Stimulated activated CD8-positive, alpha-beta memory T cell treated with anti-CD3 and anti-CD28 coated beads, Interleukin-15, amount 100 ng/mL, for 48 hours (primary cell): ENCODE measurements at places on chromosomes 1 and 21.
A peak's percentile ranks its signal among the peaks of the same experiment; 100 is the strongest.

GRCh38 chr1:87330057-87330884 is 1.6 kb downstream of the LMO4 start:
- no peak for DNase-seq

GRCh38 chr21:34818662-34819158 is 149.9 kb downstream of the CLIC6 start:
- DNase-seq, result no peak

DNA sequence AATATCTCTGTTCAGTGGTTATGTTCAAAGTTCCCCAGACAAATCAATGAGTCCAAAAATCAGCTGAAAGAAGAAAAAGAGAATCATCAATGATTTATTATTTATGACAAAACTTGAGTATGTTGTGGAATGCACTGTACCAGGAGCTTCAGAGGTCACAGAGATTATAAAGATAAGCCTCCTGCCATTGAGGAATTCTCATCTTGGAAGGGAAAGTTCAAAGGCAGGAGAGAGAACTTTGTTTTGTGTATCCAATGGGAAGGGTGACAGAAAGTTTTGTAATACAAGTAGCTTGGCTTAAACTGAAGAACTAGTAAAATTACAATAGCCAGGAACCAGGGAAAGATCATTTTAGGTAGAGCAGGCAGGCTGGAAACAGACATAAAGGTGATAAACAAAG is 367.7 kb downstream of the VAV3 start:
- DNase-seq, result no peak

GRCh38 chr21:28380241-28380640 is 612.4 kb downstream of the LTN1 start:
- DNase-seq, result no peak

- DNase-seq, result no peak
Observed at GRCh38 chr1:71804140-71804539, 478.2 kb downstream of the NEGR1 start.

GRCh38 chr21:31266241-31266640 is 77.8 kb downstream of the TIAM1 start:
- DNase-seq, result no peak

DNA sequence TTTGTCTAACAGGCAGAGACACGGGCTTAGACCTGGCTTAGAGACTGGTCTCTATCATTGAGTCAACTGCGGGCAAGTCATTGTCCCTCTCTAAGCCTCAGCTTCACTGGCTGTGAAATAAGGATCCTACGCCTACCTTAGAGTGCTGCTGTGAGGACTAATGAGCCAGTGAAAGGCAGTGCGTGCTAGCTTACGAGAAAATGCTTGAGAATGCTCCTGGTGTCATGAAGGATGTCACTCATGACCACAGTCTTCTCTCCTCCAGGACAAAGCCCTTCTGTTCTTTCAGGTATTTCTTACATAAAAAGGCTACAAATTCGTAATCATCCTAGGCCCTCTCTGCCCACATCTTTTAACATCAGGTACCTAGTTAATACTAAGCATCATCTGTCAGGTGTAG is 16.5 kb upstream of the A3GALT2 start:
- no peak for DNase-seq

GRCh38 chr1:246798107-246798506 is 73.9 kb downstream of the SCCPDH start:
- no peak for DNase-seq

GRCh38 chr1:214550013-214550856 is 1.2 kb downstream of the PTPN14 start:
- DNase-seq, result no peak

GRCh38 chr1:238187575-238187949 is 296.8 kb upstream of the ZP4 start:
- DNase-seq, result no peak

- DNase-seq, result no peak
Observed at GRCh38 chr21:41866274-41866809, 12.8 kb downstream of the PRDM15 start.

GRCh38 chr1:36863500-36863899 is 170.8 kb downstream of the GRIK3 start:
- no peak for DNase-seq

DNA sequence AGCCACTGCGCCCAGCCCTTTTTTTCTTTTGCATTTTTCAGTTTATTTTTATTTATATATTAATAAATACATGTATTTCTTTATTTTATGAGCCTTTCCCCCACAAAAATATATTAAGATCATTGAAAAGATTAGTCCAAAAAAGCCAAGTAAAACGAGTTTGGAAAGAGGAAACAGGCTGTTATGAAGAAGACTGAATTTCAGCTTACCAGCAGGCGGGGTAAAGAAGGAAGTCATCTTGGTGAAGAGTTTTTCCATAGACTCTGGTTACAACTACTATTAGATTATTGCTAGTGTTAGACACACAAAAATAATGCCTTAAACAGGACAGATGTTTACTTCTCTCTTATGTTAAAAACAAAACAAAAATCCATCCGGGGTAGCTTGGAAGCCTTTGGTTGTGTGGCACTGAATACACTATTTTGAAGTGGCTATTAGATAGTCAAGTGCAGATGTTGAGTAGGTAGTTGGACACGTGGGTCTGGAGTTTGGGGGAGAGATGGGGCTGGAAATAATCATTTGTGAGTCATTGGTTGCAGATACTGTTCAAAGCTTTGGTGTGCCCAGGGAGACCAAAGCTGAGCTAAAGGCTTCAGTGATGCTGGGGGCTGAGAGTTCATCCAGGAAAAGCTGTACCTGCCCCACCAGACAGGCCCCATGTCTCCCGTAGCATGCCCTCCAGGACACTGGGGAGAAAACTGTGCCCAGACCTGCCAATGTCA is 8.7 kb upstream of the LRRC71 start:
- no peak for DNase-seq

- no peak for DNase-seq
Observed at GRCh38 chr1:235635938-235636662, 13.5 kb downstream of the GNG4 start.

GRCh38 chr1:235054936-235055335 is 73.7 kb downstream of the TOMM20 start:
- DNase-seq, result no peak

DNA sequence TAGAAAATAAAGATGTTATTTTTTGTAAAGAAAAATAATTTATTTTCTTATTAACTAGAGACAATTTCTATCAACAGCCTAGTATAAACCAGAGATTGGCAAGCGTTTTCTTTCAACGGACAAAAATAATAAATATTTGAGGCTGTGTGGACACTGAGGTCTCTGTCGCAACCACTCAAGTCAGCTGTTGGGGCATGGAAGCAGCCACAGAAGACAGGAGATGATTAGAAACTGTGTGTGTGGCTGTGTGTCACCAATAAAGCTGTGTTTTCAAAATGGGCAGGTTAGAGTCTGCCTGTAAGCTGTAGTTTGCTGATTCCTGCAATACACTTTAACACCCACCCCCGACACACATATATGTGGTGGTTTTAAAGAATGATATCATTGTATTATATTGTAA is 200.6 kb upstream of the HMCN1 start:
- no peak for DNase-seq

DNA sequence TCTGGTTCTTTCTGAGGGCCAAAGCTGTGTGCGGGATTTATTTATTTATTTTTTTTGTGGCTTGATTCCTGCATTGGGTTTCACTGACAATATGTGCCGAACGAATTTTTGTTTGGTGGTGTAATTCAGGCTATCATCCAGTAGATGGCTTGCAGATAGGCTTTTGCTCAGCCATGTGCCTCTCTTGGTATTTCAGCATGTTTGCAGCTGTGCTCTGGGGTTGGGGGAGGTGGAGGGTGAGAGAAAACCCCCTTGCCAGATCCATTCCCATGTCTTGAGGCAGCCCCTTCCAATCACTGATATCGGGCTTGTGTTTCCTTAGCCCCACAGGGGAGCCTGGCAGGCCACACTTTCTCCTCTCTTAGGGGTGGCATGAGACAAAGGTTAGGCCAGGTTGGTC is 302.4 kb downstream of the PTGER3 start:
- no peak for DNase-seq

DNA sequence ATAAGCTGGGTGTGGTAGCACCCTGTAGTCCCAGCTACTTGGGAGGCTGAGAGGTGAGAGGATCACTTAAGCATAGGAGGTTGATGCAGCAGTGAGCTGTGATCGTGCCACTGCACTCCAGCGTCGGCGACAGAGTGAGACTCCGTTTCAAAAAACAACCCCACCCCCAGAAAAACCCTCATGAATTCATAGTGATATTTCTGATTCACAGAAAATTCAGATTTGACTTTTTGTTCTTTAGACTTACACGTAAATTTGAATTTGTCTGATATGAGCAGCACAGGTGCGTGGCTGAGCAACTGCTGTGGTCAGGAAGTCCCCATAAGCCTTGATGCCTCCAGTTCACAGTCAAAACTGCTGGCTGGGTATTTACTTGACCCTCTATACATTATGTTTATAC is 10.0 kb upstream of the MORC3 start:
- DNase-seq, result peak; percentile 46

DNA sequence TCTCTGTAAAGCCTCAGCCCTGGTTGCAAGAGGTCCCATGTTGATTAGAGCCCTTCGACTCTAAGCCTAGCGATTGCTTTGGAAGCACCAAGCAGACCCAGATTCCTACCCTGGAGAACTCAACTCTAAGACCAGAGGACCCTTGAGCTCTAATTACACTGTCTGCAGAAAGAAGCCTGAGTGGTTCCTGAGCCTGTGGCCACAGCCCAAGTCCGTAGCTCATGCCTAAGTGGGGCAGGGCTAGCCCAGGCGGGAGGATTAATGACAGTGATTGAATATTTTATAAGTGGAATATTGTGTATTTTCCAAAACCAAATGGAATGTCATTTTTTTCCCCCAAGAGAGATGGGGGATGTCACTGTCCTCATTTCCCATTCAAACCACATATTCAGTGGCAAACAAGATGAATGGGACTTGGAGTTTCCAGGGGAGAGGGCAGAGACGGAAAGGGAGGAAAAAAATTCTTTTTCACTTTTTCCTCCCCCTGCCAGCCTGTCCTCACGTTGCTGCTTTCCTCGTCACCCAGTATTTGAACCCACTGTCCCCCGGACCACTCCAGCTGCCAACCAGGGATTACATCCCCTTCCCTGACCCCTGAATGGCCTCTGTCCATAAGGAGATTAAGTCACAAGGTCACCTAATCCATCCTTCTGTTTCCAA is 79.6 kb upstream of the CTTNBP2NL start:
- DNase-seq, result no peak

DNA sequence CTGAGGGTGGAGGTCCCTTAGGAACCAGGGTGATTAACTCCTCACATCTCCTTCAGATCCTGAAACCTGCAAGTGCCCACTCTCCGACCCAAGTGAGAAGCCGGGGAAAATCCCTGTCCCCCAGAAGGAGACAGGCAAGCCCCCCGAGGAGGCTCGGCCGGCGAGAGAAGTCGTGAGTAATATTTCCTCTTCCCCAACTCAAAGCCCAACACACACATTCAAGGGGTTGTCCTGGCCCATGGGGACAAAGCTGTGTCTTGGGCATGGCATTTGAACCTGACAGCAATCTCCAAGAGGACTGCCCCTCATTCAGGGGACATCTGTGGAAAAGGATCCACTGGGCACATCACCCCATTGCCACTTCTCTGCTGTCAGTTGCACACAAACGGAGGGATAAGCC is 23.6 kb downstream of the VASH2 start:
- DNase-seq, result no peak

DNA sequence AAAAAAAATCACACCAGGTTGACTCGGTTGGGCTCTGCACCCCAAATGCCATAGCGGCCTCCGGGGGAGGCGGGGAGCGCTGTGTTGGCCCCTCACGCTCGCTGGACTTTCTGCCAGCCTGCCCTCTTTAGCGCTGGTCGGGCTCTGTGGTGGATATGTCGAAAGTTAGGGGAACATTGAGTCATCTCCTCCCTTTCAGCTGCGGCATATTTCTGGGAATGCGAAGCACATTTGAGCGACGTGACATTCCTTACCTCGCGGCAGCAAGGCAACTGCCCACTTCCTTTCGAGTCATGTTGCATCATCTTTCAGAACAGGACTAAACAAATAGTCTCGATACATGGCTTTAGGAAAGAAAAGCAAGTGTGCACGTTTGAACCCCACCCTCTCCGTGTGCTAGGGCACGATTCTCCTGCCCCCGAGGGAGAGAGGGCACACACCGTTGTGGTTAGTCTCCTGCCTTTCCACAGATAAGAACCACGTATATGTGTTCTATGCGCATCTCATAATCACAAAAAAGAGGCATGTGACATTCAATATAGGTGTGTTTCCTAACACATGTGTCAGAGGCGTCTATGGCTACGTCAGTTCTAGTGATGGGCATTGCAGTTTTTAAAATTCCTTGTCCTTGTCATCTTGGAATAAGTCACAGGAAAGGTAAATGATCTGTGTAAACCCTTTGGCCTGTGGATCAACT is 105.9 kb upstream of the SLC45A1 start:
- no peak for DNase-seq

- no peak for DNase-seq
Observed at GRCh38 chr1:97017895-97018294, 296.3 kb downstream of the PTBP2 start.

GRCh38 chr1:109331113-109331512 is 24.3 kb upstream of the MYBPHL start:
- DNase-seq, result no peak

DNA sequence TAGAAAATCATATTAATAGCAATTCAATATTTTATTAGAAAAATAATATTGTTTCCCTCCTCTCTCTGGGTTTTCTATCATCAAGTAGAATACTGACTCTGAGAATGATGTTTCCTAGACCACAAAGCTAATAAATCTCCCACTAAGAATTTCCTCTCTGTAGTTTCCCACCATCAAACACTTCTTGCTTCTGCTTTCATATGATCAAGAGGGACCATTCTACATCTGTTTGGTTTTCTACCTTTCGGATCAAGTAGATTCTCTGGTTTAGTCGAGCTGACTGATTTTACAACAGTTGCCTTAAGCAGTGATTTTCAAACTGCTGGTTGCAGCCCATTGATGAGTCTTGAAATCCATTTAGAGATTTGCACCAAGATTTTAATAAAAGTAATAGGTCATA is 240.2 kb upstream of the PTBP2 start:
- no peak for DNase-seq

DNA sequence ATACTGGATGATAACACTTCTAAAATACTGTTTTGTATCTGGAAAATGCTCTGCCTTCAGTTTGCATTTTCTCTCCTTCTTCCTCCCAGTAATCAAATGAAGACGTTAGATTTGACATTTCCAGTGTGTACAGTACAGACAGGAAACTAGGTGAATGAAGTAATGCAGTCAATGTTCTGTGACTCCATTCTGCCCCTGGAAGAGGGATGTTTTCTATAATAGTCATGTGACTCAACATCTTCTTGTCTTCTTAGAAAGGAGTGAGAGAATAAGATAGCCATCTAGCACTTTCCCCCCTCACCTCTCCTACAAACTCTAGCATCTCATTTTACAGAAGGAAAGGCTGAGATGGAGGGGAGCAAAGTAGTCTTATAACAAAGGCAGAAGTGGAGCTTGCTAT is 77.6 kb downstream of the DDR2 start:
- DNase-seq, result no peak

DNA sequence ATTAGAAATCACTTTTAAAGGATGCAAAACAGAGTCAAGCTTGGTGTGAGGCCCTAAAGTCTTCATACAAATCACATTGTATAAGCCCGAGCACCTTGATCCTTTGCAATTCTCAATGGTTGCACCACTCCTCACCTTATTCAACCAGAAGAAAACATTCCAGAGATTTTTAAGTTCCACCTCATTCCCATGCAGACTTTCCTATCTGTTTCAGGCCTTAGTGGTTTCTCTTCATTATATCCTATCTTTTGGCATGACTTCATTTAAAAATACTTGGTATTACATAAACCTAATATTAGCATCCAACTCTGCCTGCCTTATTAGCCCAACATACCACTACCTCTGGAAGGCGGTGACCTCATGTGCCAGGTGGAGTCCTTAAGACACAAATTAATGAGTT is 9.3 kb upstream of the GREM2 start:
- no peak for DNase-seq
